ENCODE measurements at places on chromosomes 12 and 14.

GRCh38 chr12:111024205-111024801 lies 103.9 kb upstream of the MYL2 start:
- peak; percentile 82 for DNase-seq

- DNase-seq: peak; percentile 74
These were observed 109.8 kb upstream of the FUT8 start for GRCh38 chr14:65302571-65303189.

DNA sequence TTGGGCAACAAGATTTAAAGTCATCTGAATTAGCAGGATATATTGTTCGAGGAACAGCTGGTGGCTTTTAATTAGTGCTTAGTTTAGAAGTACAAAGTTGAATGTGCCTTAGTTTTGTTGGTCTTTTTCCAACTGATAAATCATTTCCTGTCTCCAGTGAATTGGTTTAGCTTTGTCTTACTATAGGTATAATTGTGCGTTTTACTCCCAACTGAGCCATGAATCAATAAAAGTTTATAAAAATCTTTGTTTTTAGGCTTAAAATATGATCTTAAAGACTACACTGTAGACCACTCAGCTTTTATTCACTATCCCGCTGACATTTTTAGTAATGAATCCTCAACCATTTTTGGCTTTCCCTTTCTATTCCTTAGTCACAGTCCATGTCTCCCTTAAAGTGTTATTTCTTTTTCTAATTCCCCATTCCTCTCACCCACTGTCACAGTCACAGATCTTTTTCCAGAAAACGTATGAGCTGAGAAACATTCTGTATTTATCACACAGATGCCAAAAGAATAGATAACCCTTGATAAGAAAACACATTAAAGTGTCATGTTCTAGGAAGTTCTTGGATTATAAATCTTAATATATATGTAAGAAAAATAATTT lies 34.0 kb upstream of the ALG10 start:
- DNase-seq: no peak

DNA sequence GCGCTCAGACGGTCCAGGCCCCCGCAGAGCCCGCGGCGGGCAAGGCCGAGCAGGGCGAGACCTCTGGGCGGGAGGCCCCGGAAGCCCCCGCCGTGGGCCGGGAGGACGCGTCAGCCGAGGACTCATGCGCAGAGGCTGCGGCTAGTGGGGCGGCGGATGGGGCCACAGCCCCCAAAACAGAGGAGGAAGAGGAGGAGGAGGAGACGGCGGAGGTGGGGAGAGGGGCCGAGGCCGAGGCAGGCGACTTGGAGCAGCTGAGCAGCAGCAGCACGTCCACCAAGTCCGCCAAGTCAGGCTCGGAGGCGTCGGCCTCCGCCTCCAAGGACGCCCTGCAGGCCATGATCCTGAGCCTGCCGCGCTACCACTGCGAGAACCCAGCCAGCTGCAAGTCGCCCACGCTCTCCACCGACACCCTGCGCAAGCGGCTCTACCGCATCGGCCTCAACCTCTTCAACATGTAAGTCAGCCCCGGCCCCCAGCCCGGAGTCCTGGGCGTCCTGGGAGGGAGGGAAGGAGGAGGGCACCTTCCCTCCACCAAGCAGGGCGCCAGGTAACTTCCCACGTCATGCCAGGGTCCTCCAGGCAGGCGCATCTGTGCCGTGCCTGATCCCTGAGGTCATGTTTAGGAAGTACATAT lies 72.4 kb downstream of the IQSEC3 start:
- peak; percentile 69 for DNase-seq

- DNase-seq: no peak
These were observed 8.1 kb upstream of the DYRK4 start for GRCh38 chr12:4553943-4554342.

GRCh38 chr12:89464974-89465592 lies 59.5 kb downstream of the GALNT4 start:
- DNase-seq: no peak

- no peak for DNase-seq
These were observed 930.5 kb upstream of the NOVA1 start for GRCh38 chr14:27528328-27528727.

- DNase-seq: no peak
These were observed 161.2 kb downstream of the DAD1 start for GRCh38 chr14:22427771-22428231.

- DNase-seq: peak; percentile 72
These were observed 2.1 kb downstream of the PRPH start for GRCh38 chr12:49296836-49297694.

DNA sequence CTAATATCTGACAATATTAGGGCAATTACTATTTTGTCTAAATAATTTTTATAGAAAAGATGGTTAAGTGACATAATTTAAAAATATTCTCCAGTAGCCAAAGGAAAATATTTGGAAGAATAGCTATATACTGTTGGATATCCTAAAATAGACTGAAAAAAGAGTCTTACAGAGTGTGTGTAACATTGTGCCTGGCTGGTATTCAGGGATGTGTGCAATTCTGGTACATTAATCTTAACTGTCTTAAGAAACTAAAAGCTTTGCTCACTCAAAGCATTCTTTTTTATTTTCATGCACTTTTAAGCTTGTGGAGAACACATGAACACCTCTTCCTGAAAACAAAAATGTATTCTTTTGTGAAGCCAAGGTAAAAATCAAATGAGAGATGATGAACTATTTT lies 10.1 kb upstream of the NR2C1 start:
- no peak for DNase-seq

GRCh38 chr12:123761841-123762714 lies at the start of gene DNAH10:
TSS of gene DNAH10 (plus strand) at chr12:123762301. CDS start at chr12:123762337, 36 bp downstream.
- DNase-seq: peak; percentile 79

DNA sequence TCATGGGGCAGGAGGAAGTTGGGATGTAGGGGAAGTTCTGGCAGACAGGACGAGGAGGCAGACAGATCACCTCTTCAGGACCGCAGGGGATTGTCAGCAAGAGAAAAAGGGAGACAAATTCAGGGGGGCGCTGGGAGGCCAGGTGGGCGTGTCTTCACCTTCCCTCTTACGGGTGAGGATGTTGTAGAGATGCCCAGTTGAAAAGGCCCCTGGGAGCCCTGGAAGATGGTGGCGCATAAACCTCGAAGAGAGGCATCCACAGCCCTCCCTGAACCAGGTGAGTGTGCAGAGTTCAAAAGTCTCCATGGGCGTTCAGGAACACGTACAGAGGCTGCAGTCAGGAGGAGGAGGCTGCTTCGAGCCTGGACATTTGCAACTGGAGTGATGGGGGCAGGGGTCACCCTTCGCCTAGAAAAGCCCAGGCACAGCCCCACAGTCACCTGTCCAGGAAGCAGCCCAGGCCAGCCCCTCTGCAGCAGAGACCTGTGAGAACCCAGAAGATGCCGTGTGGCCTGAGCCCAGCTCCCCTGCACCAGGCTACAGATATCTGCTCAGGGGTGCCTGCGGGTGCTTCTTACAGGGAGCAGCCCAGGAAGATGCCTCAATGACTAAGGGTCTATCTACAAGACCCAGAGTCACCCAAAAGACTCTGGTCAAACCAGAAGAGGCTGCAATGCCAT lies 74.4 kb downstream of the PRIMA1 start:
- no peak for DNase-seq

- DNase-seq: no peak
These were observed 6.0 kb downstream of the C2CD5 start for GRCh38 chr12:22538311-22538710.

GRCh38 chr12:20863056-20863455 lies 52.6 kb downstream of the SLCO1B3 start:
- DNase-seq: no peak

DNA sequence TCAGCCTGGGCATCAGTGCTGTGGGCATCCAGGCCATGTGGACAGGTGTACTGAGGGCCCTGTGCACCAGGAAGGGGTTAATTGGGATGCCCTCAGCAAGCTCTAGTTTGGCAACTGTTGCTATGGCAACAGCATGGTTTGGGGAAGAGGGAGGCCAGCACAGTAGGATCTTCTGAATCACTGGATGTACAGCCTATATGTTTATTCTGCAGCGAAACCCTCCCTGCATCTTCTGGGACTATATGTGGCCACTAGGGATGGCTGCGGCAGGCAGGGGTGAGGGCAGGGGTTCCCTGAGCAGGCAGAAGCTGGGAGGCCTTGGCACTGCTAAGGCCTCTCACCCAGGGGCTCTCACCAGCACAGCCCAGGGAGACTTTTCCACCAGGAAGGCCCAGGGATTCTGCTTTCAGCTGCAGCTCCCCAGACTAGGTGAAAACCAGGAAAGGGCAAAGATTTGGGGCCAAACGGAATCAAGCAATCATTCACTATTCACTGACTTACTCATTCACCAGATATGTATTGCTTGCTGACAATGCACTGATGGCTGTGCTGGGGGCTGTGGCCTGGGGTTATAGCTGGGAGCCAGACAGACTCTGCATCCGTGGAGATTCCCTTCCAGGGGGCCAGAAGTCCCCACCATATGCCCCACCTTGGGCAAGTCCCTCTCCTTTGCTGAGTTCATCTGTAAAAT lies 42.8 kb downstream of the IRF2BPL start:
- DNase-seq: no peak

DNA sequence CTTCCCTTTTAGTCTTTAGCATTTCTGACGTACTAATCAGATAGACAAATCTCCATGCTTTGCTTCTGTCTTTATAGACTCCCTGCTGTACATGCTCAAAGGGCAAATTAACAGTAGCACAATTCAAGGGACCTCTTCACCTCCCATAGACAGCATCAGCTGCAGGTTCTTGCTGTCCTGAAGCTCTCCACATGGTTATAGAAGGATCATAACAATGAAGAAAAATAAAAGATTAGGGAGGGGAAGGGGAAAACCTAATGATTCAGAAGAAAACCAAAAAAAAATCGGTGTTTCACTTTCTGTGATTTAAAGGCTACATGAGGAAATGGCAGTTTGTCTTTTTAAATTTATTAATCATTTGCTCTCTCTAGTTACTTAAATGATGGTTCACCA lies 155.5 kb downstream of the PTCSC3 start:
- DNase-seq: no peak

- peak; percentile 73 for DNase-seq
These were observed 226.2 kb upstream of the CRY1 start for GRCh38 chr12:107319533-107320032.

DNA sequence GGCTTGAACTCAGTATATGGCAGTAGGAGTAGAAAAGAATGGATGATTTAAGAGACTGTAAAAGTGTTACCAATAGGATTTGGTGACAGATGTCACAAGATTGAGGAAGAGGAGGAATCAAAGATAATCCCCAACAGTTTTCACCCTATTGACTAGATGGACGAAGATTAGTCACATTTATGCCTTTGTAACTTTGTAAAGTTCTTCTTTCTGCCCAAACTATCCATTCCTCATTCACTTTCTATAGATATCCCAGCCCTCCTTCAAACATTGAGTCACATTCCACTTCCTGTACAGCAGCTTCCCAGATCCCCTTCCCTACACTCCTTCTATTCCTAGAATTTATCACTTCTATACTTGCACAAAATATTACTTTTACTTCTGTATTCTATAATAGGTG lies 207.9 kb downstream of the BTG1 start:
- DNase-seq: no peak

- DNase-seq: peak; percentile 44
These were observed 63.4 kb downstream of the BEGAIN start for GRCh38 chr14:100523843-100524169.

DNA sequence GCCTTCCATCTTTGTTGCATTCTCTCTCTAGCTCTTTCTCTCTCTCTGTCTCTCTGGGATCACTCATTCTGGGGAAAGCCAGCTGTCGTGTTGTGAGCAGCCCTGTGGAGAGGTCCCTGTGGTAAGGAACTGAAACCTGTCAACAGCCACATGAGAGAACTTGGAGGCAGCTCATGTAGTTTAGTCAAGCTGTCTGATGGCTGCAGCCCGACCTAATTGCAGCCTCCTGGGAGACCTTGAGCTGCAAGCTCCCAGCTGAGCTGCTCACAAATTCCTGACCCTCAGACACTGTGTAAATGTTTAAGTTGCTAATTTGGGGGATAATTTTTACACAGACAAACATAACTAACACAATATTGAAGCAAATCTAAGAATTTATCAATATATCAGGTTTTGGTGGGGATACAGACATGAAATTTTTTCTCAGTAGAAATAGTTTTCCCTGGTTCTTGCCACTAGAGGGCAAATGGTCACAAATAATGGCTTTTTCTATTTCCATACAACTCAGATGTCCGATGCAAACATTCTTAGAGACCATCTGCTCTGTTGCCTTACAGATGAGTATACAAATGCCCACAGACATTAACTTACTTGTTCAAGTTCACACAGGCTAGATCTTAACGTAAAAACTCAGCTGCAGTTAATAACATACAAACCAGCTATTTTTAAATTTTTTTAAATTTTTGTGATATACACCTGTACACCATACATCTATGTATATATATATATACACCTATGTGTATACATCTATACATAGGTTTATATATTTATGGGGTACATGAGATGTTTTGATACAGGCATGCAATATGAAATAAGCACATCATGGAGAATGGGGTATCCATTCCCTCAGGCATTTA lies 15.5 kb upstream of the KRR1 start:
- DNase-seq: no peak

All from activated CD8-positive, alpha-beta memory T cell treated with anti-CD3 and anti-CD28 coated beads for 24 hours (primary cell).